NCI-H460 (cell line): ENCODE measurements at places on chromosomes 12 and 14. TPM values are rescaled to one million over a fixed set of nuclear protein-coding genes. Genes with fewer than 3 reads are reported as not detected.
A peak's percentile ranks its signal among the peaks of the same experiment; 100 is the strongest.

Gene SOAT2
- not detected in 2 replicates for total RNA-seq

Gene CHPT1
- 83.3 and 86.0 TPM in 2 replicates for total RNA-seq

Gene GPR132
- 0.78 TPM in 1 of 2 replicates, not detected in the other for total RNA-seq

Gene RPL10L
- total RNA-seq = not detected in 2 replicates

Gene RASAL1
- total RNA-seq = 2.3 and 2.6 TPM in 2 replicates

Gene PRIM1
- total RNA-seq = 34.1 TPM in 2 replicates

Gene BHLHE41
- total RNA-seq = 0.98 and 2.7 TPM in 2 replicates

Gene MTA1
- total RNA-seq = 68.0 and 77.9 TPM in 2 replicates

Gene ADAM21
- 0.27 TPM in 1 of 2 replicates, not detected in the other for total RNA-seq

- DNase-seq = no peak
Measured at GRCh38 chr14:64632056-64632455, 72.2 kb upstream of the PLEKHG3 start.

GRCh38 chr14:55075628-55076175 lies 24.3 kb downstream of the MAPK1IP1L start:
- DNase-seq = no peak

- no peak for DNase-seq
Measured at GRCh38 chr14:91155626-91156089, 41.8 kb downstream of the DGLUCY start.

GRCh38 chr12:105205322-105206048 lies 30.5 kb downstream of the APPL2 start:
- DNase-seq = no peak

- no peak for DNase-seq
Measured at GRCh38 chr14:94029265-94029664, 3.1 kb downstream of the OTUB2 start.

DNA sequence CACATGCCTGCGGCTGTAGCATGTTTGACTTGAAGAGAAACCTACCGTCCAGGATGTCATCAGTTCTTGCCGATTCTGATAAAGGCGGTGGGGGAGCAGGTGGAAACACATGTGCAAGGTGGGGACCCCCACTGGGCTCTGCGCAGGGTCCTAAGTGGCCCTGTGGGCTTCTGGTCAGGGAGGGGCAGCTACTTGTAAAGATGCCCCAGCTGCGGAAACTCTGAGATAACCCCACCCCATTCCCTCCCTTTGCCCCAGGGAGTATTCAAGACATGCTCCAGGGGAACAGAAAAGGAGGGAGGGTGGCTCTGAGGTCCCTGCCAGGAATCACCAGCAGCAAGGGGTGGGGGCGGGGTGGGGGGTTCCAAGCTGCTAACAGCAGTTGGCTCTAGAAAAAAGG lies 67.6 kb downstream of the PIWIL1 start:
- no peak for DNase-seq

DNA sequence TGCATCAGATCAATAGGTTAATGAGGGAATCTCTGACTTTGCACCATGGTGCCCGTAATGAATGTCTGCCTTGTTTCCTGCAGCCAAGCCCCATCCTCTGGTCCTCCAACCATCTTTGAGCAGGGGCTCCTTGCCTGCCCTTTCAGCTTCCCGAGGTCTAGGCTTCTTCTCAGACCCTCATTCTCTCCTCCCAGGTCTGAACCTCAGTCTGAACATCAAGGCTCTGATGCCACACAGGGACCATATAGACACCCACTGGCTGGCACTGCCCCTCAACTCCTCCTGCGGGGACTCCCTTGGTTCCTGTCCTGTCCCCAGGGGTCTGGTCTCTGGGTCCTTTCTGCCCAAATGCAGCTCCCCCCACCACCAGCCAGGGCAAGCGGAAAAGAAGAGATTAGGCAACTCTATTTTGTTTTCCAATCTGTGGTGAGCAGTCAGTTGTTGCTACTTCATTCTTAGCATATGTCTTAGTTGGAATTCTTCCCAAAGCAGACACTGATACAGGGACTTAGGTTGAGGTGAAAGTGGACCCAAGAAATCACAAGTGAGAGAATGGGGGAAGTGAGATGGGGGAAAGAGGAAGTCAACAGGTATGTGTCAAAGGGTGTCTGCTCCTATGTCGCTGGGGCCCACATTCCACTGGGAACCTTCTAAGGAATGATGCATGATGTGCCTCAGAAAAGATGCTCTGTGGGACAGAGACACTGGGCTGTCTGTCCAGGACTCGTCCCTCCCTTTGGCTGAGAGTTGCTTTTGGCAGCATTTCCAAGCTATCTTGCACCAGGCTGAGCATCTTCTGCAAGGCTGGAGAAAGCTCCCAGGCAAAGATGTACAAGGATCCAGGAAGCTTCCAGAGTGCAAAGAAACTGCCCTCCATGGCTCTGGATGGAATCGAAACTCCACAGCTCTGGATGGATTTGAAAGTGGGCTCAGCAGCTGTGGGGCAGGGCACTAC lies 1096.5 kb upstream of the TMEM132C start:
- no peak for DNase-seq

DNA sequence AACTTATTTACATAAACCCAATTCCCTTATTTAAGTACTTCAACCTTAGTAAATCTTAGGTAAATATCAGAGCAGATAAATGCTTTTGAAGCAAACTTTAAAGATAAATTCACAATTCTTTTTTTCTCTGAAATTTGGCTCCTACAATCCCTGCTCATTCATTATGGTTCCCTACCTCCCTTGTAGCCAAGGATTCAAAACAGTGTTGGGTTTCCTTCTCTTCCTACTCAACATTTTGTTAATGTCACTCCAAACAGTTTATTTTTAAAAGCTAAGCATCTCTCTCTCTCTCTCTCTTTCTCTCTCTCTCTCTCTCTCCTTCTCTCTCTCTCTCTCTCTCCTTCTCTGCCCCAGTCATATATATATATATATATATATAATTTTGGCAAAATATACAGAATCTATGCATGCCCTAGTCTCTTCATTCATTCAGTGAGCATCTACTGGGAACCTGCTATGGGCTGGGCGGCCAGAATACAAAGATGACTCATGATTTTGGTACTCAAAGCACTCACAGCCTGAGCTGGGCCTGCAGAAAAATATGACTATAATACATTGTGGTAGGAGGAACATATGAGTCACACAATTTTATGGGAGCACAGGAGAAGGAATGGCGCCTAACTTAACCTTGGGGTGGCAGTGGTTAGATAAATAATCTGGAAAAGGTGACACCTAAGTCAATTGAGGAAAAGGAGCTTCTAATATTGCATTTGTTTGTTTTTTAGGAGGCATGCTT lies 123.7 kb upstream of the DHRS4 start:
- peak; percentile 81 for DNase-seq

DNA sequence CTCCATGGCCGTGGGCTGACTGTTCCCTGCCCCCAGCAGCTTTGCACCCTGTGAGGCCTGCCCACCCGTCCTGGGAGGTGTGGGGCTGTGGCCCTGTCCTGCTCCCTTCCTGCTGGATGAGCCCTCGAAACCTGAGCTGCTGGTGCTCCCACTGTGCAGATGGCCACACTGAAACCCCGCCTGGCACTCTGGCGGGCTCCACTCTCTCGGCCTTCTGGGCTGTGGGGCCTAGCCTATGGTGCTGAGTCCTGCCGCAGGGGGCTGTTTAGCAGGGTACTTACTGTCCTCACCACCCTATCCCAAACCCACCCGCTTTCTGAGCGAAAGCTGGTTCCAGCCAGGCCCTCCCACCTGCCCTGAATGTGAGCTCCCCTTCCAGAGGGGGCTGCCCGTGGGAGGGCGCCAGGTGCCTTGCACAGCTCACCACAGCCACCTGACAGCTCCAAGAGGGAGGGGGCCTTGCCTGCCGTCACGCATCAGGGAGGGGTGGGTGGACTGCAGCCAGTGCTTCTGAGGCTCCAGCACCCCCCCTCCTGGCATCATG lies 7.3 kb downstream of the SLC25A47 start:
- DNase-seq = no peak

- DNase-seq = no peak
Measured at GRCh38 chr12:27974735-27975221, 2.2 kb upstream of the PTHLH start.

GRCh38 chr12:4506870-4507269 lies 31.8 kb upstream of the RAD51AP1 start:
- no peak for DNase-seq

GRCh38 chr12:5946388-5946787 lies 1.3 kb upstream of the ANO2 start:
- no peak for DNase-seq

DNA sequence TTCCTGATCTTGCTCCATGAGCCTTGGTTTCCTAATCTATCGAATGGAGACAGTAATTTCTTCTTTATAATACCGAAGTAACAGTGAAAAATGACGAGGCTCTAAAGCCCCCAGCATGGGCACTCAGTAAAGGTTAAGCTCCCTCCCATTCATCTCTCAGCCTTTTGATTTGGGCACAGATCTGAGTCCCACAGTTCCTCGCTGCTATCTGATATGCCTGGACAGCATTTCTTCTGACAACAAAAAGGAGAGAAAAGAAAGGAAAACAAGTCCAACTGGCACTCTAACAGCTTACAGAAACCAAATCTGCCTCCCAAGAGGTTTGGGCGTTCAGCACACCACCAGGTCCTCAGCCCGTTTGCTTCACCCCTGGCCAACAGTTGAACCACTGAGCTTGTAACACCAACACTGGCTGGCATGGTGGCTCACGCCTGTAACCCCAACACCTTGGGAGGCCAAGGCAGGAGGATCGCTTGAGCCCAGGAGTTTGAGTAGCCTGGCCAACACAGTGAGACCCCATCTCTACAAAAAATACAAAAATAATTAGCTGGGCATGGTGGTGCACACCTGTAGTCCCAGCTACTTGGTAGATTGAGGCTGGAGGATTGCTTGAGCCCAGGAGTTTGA lies 19.5 kb downstream of the CCDC88C start:
- DNase-seq = no peak

DNA sequence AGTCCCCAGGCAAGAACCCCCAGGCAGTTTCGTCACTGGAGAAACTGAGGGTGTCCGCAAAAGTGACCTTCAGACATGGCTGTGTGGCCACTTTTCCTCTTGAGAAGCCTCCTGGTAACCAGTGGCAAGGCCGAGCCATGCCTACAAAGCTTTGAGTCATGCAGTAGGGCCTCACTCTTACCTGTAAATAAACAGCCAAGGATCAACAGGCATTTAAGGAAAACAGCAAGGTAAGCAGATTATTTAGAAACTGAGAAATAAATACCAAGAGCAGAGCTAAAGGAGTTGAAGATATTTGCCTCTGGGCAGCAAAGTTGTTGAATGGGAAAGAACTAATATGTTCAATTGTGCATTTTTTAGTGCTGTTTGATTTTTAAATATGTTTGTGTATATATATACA lies 141.0 kb upstream of the BCL2L14 start:
- no peak for DNase-seq

GRCh38 chr12:9367201-9367600 lies 159.0 kb upstream of the PZP start:
- no peak for DNase-seq

GRCh38 chr14:23663127-23663526 lies 27.0 kb downstream of the DHRS2 start:
- no peak for DNase-seq

DNA sequence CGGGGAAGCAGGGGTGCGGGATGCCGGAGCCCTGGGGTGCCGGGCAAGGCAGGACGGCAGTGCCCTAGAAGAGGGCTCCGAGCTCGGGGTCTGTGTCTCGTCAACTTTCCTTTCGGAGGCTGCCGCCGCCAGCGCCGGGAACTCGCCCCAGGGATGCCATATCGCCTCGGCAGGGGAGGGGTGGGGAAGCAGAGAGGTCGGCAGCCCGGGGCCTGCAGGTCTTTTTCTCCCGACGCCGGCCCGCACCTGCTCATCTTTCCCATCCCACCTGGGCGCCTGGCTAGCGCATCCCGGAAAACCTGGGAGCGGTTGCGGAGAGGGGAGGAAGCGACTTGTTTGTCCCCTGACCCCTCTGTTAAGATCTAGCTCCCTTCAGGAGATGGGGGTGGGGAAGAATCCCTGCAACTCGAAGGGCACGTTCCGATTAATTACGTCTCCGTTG lies 547 bp downstream of the CNTN1 start:
- DNase-seq = no peak

DNA sequence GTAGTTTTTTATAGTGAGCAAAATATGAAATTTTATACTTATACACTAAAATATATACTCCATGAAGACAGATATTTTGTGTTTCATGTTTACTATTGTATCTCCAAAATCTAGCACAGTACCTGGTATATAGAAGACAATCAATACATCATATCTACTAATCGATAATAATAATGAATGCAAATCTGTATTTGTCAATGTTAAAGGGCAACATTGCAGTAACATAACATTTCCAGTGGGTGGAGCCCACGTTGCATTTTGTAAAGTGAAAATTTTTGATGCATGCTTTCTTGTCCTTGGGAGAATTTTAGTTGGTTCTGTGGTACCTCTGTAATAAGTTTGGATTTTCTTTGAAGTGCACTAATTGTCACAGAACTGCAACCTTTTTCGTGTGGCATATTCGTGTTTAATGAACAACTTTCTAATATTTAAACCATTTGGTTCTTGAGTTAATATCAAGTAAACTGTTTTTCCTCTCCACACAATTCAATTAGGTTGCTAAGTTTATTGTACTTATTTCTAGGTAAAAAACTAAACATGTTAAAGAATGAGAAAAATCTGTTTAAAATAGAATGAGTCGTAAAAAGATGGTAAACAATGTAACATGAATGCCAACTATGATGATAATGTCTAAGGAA lies 47.4 kb downstream of the AVPR1A start:
- DNase-seq = peak; percentile 23

DNA sequence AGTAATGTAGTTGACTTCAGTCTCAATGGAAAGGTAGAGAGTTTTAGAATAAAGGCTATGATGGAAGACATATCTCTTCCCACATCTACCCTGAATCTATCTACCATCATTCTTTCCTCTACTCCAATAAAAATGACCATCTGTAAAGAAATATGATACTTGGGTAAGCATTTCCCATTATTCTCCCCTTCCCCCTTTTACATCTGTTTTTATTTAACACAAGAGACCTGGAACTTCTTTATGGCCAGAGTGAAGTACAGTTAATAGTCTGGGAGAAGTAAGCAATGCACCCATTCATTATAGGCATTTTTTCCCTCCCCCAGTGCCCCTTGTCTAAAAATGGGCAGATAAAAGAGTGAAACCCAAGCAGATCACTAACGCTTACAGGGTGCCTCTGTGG lies 6.5 kb downstream of the TPH2 start:
- DNase-seq = no peak

DNA sequence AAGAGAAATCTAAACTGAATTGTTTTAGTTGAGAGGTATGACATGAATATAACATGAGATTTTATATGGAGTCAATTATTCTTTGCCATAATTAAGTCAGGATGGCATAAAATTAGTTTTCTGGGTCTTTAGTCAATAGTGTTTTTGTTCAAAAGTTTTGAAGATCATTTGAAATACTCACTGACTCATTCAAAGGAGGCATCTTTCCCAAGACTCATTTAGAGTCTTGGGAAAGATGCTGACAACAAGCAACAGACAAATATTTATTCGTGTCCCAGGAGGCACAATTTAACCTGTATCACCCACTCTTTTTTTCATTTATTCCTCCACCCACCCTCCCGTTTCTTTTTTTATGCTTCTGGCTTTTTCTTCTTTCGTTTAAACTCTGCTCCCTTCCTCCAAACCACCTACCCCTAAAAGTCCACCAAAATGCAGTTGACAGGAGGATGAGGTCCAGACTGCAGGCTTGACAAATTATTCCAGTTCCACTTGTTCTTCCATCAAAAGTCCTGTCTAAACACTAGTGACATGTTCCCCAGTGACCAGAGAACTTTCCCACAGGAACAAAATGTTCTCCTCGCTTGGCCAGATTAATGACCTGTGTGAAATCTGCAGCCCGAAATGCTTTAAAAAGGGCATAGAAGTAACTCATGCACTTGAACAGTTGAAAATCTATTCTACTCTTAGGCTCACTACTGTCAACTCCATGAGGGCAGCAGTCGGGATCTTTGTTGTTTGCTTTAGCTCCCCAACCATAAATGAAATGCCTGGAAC lies 43.3 kb upstream of the CSRP2 start:
- no peak for DNase-seq

- no peak for DNase-seq
Measured at GRCh38 chr12:11580125-11580751, 69.2 kb upstream of the ETV6 start.
